Left lung (tissue), 14 donors: ENCODE measurements at places on chromosomes 11 and 22. TPM values are rescaled to one million over a fixed set of nuclear protein-coding genes. Genes with fewer than 3 reads are reported as not detected.

BRSK2 gene
- 0.32 TPM for total RNA-seq

APLP2 gene
- 428 TPM for total RNA-seq

CELSR1 gene
- total RNA-seq: 59.8 TPM

PNPLA3 gene
- 1.2 TPM for total RNA-seq

EHF gene
- total RNA-seq: 41.1 TPM

PRAME gene
- total RNA-seq: not detected

DNA sequence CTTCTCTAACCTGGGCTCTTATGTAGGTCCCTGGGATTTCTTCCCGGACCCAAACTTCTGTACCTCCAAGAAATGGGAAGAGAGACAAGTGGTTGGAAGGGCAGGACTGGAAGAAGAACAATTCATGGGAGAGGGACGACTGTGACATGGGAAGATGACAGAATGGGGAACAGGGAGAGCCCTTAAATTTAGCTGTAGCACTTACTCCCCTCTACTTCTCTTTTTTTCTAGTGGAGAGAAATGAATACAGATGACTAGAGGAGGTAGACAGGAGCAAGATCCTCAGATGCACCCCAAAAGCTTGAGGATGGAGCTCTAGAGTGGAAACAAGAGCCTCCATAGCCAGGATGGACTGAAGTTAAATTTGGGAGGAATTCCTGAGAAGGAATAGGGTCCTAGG lies 2.3 kb downstream of the RHOG start:
- DNase-seq: no peak

DNA sequence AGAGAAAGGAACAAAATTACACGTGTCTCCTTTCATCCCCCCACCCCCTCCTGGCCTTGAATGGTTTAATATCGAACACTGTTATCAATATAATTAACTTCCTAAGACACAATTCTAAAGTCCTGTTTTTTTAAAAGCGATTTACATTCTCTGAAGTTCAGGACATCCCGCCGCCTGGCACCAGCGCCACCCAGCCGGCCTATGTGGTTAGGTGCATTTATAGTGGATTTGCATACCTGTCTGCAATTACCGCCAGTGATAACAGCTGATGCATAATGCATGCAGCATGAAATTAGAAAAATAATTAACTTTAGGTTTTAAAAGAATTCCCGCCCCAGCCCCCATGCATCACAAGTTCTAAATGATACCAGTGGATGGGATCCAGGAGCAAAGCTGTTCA lies 58.6 kb downstream of the MACROD1 start:
- DNase-seq: no peak

GRCh38 chr11:111837366-111837891 lies 34.0 kb downstream of the ALG9 start:
- DNase-seq: no peak

DNA sequence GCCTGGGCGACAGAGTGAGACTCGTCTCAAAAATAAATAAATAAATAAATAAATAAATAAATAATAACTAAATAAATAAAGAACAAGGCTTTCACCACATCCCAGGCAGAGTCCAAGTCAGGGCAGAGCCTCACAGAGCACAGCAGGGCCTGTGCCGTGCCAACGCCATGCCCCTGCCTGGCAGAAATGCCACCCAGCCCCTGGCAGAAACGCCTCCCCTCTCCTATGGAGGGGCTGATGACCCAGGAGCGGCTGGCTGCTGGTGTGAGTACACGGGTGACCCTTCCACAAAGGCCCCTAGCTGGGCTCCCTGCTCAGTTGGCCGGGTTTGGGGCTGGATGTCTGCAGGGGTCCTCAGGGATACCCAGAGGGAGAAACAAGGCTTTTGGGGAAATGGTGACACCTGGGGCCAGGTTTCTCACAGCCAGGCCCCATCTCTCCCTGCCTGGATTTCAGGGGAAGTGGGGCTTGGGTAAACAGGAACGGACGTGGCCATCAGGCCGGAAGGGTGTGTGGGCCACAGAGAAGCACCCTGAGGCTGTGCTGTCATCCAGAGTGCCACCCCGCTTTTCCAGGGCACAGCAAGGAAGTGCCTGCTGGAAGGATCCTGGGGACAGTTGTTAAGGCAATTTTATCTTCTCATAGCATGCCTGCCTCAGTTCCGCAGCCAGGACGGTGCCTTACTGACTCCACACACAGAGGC lies 5.1 kb downstream of the BID start:
- DNase-seq: no peak

DNA sequence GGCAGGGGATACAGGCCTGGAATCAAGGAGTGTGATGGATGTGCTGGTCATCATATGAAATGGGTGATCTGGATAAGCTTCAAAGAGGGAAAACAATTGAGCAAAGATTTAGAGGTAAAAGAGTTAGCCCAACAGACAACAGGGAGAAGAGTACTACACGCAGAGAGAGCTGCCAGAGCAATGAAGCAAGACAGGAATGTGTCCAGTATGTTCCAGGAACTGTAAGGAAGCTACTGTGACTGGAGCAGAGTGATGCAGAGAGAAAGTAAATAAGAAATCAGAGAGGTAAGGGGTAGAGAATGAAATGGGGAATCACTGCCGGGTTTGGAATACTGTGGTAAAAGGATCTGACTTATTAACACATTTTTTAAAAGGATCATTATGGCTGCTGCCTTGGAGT lies 255.1 kb downstream of the DCDC1 start:
- DNase-seq: no peak

DNA sequence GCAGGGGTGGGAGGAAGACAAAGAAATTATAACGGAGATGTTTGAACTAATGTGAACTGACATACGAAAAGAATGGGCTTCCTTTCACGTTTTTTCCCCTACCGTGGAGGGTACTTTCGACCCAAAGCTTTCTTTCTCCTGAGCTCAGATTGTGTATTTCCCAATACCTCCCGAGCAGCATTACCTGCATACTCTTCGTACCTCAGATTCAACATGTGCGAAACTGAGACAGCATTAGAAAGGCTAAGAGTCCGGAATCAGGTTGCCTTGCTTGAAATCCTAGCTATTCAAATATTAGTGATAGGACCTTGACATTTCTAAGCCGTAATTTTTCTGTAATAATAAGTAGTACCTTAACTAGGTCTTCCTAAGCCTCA lies 778 bp upstream of the PAK1 start:
- DNase-seq: no peak

GRCh38 chr11:111531687-111532364 lies 8.7 kb upstream of the LAYN start:
- no peak for DNase-seq

GRCh38 chr11:1361882-1362281 lies 27.9 kb upstream of the BRSK2 start:
- no peak for DNase-seq

DNA sequence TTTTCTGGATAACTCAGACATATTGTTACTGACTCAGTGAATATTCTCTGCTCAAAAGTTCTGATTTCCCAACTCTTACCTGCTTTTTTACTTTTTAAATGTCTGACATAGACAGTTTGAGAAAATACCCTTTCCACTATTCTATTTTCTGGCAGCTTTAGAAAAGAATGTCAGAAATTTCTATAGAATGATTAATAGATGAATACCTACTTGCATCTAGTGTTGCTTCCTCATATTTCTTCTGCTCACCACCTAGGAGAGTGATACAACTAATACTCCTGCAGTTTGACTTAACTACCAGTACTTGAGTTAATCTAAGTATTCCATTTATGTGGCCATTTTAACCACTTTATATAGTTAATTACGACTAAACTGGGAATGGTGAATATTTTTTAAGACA lies 55.2 kb downstream of the KDM2A start:
- DNase-seq: no peak

GRCh38 chr11:123653827-123654565 lies 428 bp downstream of the SCN3B start:
- peak; percentile 41 for DNase-seq

DNA sequence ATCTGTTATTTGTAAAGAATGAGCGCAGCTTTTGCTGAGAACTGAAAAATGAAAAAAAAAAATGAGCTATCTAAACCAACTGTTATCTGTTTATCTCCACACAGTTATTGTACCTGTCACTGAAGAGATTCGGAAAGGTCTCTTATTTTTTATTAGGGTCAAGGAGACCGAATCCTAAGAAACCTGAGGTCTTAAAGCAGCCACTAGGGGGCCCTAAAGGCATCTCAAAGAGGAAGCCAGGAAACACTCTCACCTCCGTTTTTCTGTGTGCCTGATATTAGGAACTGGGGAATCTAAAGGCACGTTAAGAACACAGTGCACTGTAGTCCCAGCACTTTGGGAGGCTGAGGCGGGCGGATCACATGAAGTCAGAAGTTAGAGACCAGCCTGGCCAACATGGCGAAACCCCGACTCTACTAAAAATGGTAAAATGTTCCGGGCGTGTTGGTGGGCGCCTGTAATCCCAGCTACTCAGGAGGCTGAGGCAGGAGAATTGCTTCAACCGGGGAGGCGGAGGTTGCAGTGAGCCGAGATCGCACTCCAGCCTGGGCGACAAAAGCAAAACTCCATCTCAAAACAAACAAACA lies 3.5 kb upstream of the LARGE1 start:
- DNase-seq: peak; percentile 80

DNA sequence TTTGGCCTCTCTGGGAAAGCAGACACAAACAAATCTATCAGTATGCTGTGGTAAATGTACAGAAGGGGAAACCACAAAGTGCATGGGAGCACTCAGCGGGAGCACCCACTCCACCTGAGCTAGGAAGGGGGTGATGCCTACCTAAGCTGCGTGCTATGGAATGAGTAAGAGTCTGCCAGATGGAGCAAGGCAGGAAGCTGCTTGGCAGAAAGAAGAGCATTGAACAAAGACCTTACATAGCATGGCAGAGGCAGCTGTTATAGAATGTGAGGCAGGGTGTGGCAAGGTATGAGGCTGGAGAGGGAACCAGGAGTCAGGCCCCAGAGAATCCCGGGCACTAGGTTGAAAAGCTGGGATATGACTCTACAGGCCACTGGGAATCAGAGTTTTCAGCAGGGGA lies 13.8 kb upstream of the MTFP1 start:
- DNase-seq: no peak

- no peak for DNase-seq
Observed at GRCh38 chr11:116712428-116712827, 60.4 kb downstream of the BUD13 start.

- no peak for DNase-seq
Observed at GRCh38 chr11:85167038-85167437, 460.1 kb downstream of the DLG2 start.

GRCh38 chr22:17918840-17919239 lies 105.5 kb downstream of the MICAL3 start:
- DNase-seq: no peak

- DNase-seq: no peak
Observed at GRCh38 chr11:118353084-118353710, 6.2 kb upstream of the UBE4A start.

DNA sequence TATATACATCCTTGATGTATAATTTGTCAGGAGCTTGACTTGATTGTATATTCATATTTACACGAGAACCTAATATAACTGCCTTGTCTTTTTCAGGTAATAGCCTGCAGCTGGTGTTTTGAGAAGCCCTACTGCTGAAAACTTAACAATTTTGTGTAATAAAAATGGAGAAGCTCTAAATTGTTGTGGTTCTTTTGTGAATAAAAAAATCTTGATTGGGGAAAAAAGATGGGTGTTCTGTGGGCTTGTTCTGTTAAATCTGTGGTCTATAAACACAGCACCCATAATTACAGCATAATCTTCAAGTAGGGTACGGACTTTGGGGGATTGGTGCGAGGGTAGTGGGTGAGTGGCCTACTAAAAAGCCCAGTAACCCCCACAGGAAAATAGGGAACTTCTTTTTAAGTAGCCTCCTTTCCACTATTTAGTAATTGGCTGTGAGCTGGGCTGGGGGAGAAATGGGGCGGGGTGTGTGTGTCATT lies 7.5 kb downstream of the MALAT1 start:
- no peak for DNase-seq
